ENCODE measurements at places on chromosomes 4 and X. TPM values are rescaled to one million over a fixed set of nuclear protein-coding genes. Genes with fewer than 3 reads are reported as not detected.

DNA sequence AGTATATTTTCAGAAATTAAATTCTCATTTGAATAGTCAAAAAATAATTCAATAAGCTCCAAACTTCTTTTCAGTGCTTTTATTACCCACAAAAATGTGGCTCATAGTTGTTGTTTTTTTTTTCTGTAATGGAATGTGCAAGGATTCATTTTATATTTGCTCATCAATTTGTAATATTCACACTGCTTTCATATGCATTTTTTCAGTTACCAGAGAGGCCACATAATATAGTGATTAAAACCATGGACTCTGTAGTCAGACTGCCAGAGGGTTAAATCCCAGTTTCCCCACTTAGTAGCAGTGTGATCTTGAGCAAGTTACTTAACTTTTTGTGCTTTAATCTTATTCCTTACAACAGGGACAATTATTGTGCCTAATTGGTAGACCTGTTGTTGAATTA is 64.5 kb downstream of the FAM9B start:
- H3K27me3 ChIP-seq: no peaks in the 10 kb centered on the region
- H3K36me3 ChIP-seq: no peaks in the 10 kb centered on the region
- no peak overlapping the region for H3K4me3 ChIP-seq
- DNase-seq: no peak
- no peak overlapping the region for H3K27ac ChIP-seq

DNA sequence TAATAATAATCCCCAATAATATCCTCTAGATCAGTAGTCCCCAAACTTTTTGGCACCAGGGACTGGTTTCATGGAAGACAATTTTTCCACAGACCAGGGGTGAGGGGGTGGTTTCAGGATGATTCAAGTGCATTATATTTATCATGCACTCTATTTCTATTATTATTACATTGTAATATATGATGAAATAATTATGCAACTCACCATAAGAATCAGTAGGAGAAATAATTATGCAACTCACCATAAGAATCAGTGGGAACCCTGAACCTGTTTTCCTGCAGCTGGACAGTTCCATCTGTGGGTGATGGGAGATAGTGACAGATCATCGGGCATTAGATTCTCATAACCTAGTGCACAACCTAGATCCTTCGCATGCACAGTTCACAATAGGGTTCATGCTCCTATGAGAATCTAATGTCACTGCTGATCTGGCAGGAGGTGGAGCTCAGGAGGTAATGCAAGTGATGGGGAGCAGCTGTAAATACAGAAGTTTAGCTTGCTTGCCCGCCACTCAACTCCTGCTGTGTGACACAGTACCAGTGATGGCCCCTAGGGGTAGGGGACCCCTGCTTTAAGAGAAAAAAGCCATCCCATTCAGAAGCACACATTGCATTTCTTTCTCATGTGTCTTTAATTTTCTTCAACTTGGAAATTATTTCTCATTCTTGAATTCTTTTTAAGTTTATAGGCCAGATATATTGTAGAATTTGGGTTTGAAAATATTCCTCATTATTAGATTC is 16.0 kb upstream of the SH3RF1 start:
- H3K4me1 ChIP-seq: peaks cover 4% of the 10 kb centered on the region
- H3K27me3 ChIP-seq: peaks cover 2% of the 10 kb centered on the region
- H3K27ac ChIP-seq: no peak overlapping the region
- DNase-seq: no peak

DNA sequence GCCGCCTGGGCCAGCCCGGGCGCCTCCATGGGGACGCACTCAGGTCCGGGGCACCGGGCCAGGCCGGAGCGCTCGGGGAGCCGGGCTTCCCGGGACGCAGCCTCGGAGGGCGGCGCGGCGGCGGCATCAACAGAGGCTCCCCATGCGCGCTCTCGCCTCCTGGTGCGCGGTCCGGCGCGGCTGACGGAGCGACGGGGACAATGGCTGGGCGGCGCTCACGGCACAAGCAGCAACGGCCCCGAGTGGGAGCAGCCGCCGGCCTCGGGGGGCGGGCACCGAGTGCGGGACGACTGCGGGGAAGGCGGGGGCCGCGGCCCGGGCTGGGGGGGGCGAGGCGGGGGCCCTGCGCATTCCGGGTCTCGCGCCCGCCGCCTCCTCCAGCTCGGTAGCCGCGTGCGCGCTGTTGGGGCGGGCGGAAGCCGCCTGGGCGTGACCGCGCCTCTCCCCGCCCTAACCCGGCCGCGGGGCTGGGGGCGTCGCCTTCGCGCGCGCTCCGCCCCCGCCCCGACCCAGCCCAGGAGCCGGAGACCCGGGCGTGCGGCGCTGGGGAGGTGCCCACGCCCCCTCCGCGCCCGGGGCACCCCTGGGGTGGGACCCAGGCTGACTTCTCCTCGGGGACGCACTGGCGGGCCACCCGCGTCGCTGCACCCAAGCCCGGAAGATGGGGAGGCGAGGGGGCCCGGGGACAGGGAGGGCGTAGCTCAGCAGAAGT is at the start of gene PRKX:
PRKX (minus strand) TSS at position 425 of the 712 bp plus-strand sequence; CDS start at position 29, 396 bp downstream.
- peak within 1 kb of the TSS; percentile 98 for H3K4me3 ChIP-seq
- peaks cover 14% of the 10 kb centered on the region for H3K4me1 ChIP-seq
- peak within 1 kb of the TSS; percentile 91 for H3K27ac ChIP-seq
- H3K27me3 ChIP-seq: no peaks in the 10 kb centered on the region
- DNase-seq: peak; percentile 68

DNA sequence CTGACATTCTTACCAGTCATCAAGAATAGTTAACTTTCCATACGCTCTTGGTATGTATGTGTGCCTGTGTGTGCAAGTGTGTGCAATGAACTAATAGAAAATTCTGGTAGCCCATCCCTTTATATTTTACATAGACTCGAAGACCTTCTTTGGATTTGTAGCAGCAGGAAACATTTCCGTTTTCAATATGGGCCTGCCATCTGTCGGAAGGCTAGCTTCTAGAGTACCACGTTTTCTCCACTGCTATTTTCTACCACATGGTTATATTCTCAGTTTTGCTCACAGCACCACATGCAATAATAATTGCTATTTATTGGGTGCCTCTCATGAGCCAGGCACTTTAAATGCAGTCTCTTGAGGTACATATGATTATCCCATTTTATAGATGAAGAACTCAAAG is 47.9 kb upstream of the PTCHD1 start:
- H3K36me3 ChIP-seq: no peaks in the 10 kb centered on the region
- no peaks in the 10 kb centered on the region for H3K27me3 ChIP-seq
- DNase-seq: no peak
- no peaks in the 10 kb centered on the region for H3K4me1 ChIP-seq

DNA sequence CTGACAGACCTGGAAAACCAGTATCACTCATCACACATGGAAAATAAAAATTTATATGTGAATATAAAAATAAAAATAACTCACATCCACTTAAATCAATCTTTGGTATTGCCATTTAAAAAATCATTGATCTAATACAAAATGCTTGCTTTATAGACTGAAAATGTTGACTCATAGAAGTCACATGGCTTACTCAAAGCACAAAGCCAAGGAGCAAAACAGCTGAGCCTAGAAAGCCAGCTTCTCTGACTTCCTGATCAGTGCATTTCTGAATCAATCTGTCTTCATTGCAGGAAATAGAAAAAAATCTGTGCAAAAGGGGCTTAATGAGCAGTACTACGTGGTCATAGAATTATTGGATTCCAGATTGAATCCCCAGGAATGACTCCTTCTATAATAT is 176.9 kb upstream of the HS3ST1 start:
- H3K27me3 ChIP-seq: peaks cover 3% of the 10 kb centered on the region
- no peaks in the 10 kb centered on the region for H3K36me3 ChIP-seq
- DNase-seq: no peak

DNA sequence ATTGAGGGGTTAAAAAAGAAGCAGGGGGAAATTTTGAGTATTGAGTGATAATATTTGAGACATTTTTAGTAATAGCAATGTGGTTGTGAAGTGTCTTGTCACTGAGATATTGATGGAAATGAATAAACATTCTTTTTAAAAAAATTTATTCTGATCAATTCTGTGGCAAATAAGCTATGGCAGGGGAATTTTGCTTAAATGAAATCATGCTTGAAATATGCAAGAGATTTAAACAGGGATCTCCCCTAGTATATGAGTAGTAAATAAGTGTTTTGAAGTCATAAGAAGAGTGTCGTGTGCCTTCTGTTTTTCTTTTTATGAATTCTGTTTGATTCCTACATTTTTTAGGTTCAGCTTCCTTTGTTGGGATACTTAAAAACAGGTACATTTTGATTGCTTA is 23.2 kb downstream of the IL15 start:
- H3K27me3 ChIP-seq: no peaks in the 10 kb centered on the region
- H3K27ac ChIP-seq: no peak overlapping the region
- no peak for DNase-seq
- no peak overlapping the region for H3K4me3 ChIP-seq

- H3K4me3 ChIP-seq: no peak overlapping the region
- no peaks in the 10 kb centered on the region for H3K36me3 ChIP-seq
- no peak overlapping the region for H3K27ac ChIP-seq
- peaks cover 12% of the 10 kb centered on the region for H3K27me3 ChIP-seq
- no peak for DNase-seq
- H3K4me1 ChIP-seq: no peaks in the 10 kb centered on the region
Measured at GRCh38 chr4:14293582-14293981, 666.1 kb upstream of the BOD1L1 start.

- H3K4me1 ChIP-seq: no peaks in the 10 kb centered on the region
- H3K27me3 ChIP-seq: peaks cover 8% of the 10 kb centered on the region
- DNase-seq: no peak
- no peak overlapping the region for H3K4me3 ChIP-seq
Measured at GRCh38 chrX:13868591-13868990, 51.7 kb upstream of the GPM6B start.

DNA sequence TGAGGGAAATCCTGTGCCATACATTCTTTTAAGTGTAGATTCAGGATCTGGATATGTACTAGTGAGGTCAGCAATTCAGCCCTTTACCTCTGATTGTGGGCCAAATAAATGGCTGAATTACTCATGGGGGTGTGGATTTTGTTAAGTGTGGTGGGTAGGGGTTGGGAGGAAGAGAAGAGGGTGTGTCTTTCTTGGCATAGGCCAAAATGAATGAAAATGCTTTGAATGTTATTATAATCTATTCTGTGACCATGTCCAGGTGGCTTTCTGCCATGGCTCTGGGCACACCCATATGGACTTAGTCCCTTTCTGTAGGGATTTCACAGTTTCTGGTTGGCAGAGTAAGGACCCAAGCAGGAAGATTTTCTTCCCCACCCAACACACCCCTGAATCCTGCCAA is 244.3 kb downstream of the CBR4 start:
- no peak overlapping the region for H3K4me3 ChIP-seq
- no peak for DNase-seq
- no peak overlapping the region for H3K27ac ChIP-seq
- no peaks in the 10 kb centered on the region for H3K4me1 ChIP-seq
- H3K27me3 ChIP-seq: peaks cover 9% of the 10 kb centered on the region

PNMA3 gene
- 7.9 TPM for total RNA-seq

DNA sequence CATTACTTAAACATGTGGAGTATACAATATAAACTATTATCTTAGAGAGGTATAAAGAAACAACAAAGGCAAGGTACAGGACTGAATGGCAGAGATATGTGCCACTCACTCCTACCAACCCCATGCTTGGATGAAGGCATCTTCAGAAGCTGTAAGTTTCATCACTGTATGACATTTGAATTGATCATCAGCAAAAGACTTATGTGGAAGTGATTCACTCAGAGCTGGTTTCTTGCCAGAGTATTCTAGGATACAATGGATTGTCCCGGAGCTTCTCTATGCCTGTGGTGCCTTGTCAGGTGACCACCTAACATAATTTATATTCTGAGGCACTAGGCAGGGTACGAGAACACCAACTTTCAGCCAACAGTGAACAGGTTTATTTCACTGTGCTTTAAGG is 392.2 kb downstream of the PPP1R2C start:
- no peaks in the 10 kb centered on the region for H3K36me3 ChIP-seq
- H3K27me3 ChIP-seq: no peaks in the 10 kb centered on the region
- no peaks in the 10 kb centered on the region for H3K4me1 ChIP-seq
- no peak overlapping the region for H3K4me3 ChIP-seq
- no peak overlapping the region for H3K27ac ChIP-seq

DNA sequence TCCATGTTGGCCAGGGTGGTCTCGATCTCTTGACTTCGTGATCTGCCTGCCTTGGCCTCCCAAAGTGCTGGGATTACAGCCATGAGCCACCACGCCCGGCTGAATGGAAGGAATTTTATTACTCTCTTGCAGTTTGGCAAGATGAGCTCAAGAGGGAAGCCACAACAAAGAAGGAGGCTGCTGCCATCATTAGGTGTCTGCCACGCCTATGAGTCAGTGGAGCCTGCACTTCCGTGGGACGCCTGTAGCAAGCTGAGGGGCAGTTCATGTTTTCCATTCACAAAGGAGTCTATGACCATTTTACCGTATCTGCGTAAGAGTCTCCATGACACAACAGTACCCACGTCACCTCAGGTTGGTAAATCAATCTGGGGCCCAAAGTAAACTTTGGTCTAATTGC is 51.2 kb upstream of the CHRNA9 start:
- peak; percentile 74 for DNase-seq
- H3K4me3 ChIP-seq: peak overlapping the region; percentile 67
- H3K4me1 ChIP-seq: peaks cover 81% of the 10 kb centered on the region
- H3K36me3 ChIP-seq: peaks cover 7% of the 10 kb centered on the region

INTS6L gene
- 38.6 TPM for total RNA-seq

GRCh38 chrX:17292111-17292527 is 82.9 kb upstream of the NHS start:
- peaks cover 4% of the 10 kb centered on the region for H3K27me3 ChIP-seq
- no peak overlapping the region for H3K4me3 ChIP-seq
- no peaks in the 10 kb centered on the region for H3K36me3 ChIP-seq

CFAP47 gene
- total RNA-seq: not detected

DNA sequence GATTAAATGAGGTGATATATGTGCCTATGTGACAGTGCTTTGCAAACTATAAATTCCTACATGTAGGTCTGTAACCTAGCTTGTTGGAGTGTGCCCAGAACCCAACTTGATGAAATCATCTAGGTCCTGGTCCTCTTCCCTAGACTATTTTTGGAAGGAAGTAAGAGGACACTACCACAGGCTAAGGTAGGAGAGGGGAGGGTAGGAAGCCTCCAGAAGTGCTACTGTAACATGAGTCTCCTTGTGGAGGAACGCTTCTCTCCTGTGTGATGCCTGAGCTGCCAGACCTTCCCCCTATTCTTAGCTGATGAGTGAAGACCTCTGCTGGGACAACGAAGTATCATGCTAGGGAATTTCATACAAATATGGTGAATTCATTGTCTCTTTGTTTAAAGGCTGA is 41.8 kb upstream of the IL21 start:
- DNase-seq: no peak
- no peaks in the 10 kb centered on the region for H3K4me1 ChIP-seq
- H3K36me3 ChIP-seq: peaks cover 2% of the 10 kb centered on the region
- no peak overlapping the region for H3K4me3 ChIP-seq
- H3K27ac ChIP-seq: no peak overlapping the region
- H3K27me3 ChIP-seq: peaks cover 21% of the 10 kb centered on the region

GUCY1B1 gene
- not detected for total RNA-seq

GRCh38 chr4:150546286-150546685 is 35.7 kb upstream of the MAB21L2 start:
- H3K27me3 ChIP-seq: no peaks in the 10 kb centered on the region
- H3K27ac ChIP-seq: no peak overlapping the region
- no peaks in the 10 kb centered on the region for H3K36me3 ChIP-seq
- no peaks in the 10 kb centered on the region for H3K4me1 ChIP-seq
- no peak for DNase-seq
- no peak overlapping the region for H3K4me3 ChIP-seq

- no peak overlapping the region for H3K4me3 ChIP-seq
- no peak overlapping the region for H3K27ac ChIP-seq
- no peak for DNase-seq
Measured at GRCh38 chr4:12697970-12698369, 786.2 kb downstream of the RAB28 start.

SOD3 gene
- total RNA-seq: not detected

- H3K27ac ChIP-seq: no peak overlapping the region
- H3K36me3 ChIP-seq: peaks cover 1% of the 10 kb centered on the region
- peaks cover 20% of the 10 kb centered on the region for H3K27me3 ChIP-seq
- DNase-seq: no peak
Measured at GRCh38 chr4:40750461-40751258, 905 bp downstream of the NSUN7 start.

REELD1 gene
- total RNA-seq: 1.2 TPM

PDE5A gene
- 1.3 TPM for total RNA-seq

GLOD5 gene
- not detected for total RNA-seq
